ENCODE measurements at places on chromosomes 3 and 15.

GRCh38 chr3:177835008-177835407, 637.7 kb upstream of the TBL1XR1 start:
- DNase-seq: no peak

DNA sequence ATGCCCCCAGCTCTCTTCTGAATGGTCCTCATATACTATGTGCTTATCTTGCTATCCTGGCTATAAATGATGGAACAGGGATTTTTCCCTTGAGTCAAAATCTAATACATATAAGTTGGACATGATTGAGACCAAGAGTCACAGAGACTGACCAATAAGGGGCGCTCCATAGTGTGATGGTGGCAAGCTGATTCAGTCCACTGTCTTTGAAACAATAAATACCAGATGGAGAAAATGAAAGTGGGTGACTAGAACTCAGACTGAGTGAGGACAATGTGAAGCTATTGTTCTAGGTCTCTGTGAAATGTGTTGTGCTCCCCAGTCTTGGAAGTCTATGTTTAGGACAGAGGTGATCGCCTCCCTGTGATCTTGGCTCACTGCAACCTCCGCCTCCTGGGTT, 10.6 kb upstream of the FSTL1 start:
- no peak for DNase-seq

GRCh38 chr3:25007974-25008658, 419.9 kb upstream of the RARB start:
- DNase-seq: no peak

- DNase-seq: no peak
Observed at GRCh38 chr3:32004113-32004765, 22.7 kb downstream of the ZNF860 start.

GRCh38 chr15:71379893-71380292, 264.6 kb downstream of the THSD4 start:
- no peak for DNase-seq

DNA sequence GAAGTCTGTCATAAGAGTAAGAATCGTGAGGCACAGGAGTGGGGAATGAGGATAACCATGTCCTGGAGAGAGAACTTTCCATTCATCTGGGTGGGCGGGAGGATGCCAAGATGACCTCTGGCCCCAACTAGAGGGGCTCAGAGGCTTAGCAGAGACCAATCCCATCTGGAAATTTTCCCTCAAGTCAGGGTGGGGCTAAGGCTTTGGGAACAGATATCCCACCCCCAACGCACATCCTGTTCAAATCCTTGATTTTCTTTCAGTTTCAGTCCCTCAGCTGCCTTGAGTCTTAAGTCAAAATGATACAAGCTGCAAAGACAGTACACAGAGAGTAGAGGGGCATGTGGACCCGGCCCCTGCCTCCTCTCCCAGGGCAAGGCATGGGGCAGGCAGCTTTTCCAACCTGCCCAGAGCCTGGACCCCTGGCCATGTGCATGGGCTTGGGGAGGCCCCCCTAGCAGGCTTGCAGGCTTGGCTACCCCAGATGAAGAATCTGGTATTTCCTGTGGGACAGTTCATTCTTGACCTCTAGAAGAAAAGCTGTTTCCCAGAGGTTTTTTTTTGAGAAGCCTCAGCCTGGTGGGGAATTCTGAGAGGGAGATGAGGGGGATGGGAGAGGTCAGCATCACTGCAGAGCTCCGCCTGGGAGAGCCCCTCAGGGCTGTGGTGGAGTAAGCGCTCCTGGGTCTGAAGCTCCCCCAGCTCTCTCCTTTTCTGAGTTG, 109.7 kb upstream of the HACD2 start:
- DNase-seq: no peak

All from NCI-H526 treated with DMSO at 0.1 percent for 48 hours (cell line).